Panc1 (cell line): ENCODE measurements at places on chromosomes 5 and 9.

DNA sequence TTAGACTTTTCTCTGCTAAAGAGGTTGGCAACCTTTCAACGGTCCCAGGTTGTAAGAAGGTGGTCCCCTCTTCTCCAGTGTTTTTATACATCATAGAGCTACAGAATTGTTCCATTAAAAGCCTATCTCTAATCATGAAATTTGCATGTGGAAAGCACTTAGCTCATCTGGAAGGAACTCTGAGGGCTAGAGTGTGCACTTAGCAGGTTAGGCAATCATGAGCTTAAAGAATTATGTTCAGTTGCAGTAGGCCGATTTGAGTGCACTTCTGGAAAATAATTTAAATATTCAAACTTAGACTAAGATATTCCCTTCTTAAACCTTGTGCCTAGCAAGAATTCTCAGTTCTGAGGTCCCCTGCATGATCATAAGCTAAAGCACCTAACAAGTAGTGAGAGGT is 468.7 kb downstream of the SPATA31D1 start:
- H3K27ac ChIP-seq: no peak overlapping the region
- no peaks in the 10 kb centered on the region for H3K27me3 ChIP-seq

DNA sequence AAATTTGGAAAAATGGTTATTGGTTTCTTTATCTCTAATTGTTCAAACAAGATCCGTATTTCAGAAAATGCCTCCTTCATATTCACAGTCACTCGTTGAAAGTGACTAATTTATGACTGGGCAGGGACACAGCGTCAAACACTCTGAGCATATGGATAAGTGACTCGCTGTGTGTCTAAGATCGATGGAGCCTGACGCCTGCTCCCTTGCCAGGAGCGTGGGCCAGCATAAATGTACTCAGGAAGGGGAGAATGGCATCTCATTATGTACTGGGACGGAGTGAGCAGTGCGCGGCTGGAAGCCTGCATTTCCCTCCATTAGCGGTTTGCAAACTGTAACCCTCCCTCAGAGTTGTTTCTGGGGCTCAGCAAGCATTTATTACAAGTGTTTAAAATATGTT is 79.8 kb upstream of the CAST start:
- no peak overlapping the region for H3K27ac ChIP-seq
- H3K4me3 ChIP-seq: no peak overlapping the region
- no peaks in the 10 kb centered on the region for H3K36me3 ChIP-seq
- no peaks in the 10 kb centered on the region for H3K4me1 ChIP-seq
- H3K27me3 ChIP-seq: peaks cover 9% of the 10 kb centered on the region

- no peak overlapping the region for H3K27ac ChIP-seq
- no peak for DNase-seq
- H3K27me3 ChIP-seq: peaks cover 7% of the 10 kb centered on the region; the same call in 1 of the 2 replicates
- H3K36me3 ChIP-seq: no peaks in the 10 kb centered on the region
- H3K4me3 ChIP-seq: no peak overlapping the region
Measured at GRCh38 chr5:171601266-171601881, 181.9 kb downstream of the FGF18 start.

- H3K27ac ChIP-seq: peak overlapping the region; percentile 25; the same call in 1 of the 2 replicates
- H3K4me3 ChIP-seq: no peak overlapping the region
- peak; percentile 63 for DNase-seq
- no peaks in the 10 kb centered on the region for H3K36me3 ChIP-seq
- no peaks in the 10 kb centered on the region for H3K27me3 ChIP-seq
Measured at GRCh38 chr5:107381189-107381856, 289.4 kb downstream of the EFNA5 start.

DNA sequence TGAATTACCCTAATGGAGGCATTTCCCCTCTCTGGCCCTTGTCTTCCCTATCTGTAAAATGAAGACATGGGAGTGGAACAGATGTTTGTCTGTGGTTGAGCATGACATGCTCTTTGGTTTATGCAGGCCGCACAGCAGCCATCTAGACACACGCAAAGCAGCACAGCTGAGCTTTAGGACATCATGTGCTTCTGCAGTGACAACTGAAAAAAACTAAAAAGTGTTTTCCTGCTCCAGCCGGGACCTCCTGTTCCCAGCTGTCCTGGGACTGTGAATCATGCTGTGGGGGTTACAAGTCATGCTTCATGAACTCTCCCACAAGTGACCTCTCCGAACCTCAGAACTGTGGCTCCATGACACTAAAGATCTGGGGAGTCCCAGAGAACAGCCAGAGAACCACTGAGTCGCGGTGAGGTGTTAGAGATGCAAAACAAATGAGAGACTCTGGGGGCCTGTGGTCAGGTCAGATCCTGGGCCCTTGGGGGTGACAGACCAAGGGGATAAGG is 1.7 kb downstream of the SMIM3 start:
- peak overlapping the region; percentile 88 for H3K4me3 ChIP-seq
- DNase-seq: no peak
- H3K36me3 ChIP-seq: peaks cover 2% of the 10 kb centered on the region; the same call in 1 of the 2 replicates
- H3K4me1 ChIP-seq: peaks cover 60% of the 10 kb centered on the region

DNA sequence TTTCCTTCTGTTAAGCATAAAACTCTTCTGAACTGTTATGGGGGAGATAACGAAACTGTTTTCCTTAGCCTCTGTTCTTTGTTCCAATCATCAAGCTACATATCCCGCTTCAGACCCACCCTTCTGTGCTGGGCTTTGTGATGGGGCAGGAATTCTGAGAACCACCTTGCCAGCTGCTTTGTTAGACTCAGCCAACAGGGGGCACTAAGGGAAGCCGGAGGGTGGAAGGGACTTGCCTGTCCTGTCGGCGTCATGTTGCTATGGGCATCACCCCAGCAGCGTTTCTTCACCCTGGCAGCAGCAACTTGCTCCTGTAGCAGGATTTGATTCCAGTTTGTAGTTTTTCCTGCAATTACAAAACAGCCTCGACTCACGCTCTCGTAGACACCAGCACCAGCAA is 169.1 kb downstream of the CAAP1 start:
- H3K27ac ChIP-seq: no peak overlapping the region
- H3K36me3 ChIP-seq: no peaks in the 10 kb centered on the region
- DNase-seq: no peak
- H3K4me3 ChIP-seq: no peak overlapping the region

GRCh38 chr9:113583511-113584427 is 120.2 kb downstream of the RGS3 start:
- H3K27me3 ChIP-seq: no peaks in the 10 kb centered on the region
- no peak overlapping the region for H3K4me3 ChIP-seq
- DNase-seq: no peak
- H3K27ac ChIP-seq: no peak overlapping the region
- H3K4me1 ChIP-seq: peaks cover 9% of the 10 kb centered on the region

- no peaks in the 10 kb centered on the region for H3K27me3 ChIP-seq
- H3K36me3 ChIP-seq: no peaks in the 10 kb centered on the region
- H3K4me1 ChIP-seq: no peaks in the 10 kb centered on the region
- H3K27ac ChIP-seq: no peak overlapping the region
- no peak overlapping the region for H3K4me3 ChIP-seq
- no peak for DNase-seq
Measured at GRCh38 chr9:114456929-114457328, 48.3 kb downstream of the WHRN start.

DNA sequence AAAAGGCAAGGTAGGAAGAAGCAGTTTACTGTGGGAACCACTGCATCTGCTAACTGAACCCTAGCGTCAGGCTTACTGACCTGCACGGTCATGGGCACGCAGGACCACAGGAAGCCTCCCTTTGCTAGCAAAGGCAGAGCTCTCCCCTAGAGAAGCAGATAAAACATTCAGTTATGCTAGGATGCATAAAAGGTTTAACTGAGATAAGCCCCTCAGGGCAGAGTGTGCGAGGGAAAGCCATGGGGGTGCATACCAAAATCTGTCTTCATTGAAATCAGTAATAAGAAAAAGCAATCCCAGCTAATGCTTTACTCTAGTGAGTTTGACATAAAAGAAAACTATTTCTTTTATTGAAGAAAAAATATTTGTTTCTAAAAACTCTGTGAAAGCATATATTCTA is 2403.7 kb upstream of the C9orf72 start:
- no peaks in the 10 kb centered on the region for H3K27me3 ChIP-seq
- DNase-seq: no peak
- no peaks in the 10 kb centered on the region for H3K4me1 ChIP-seq
- no peaks in the 10 kb centered on the region for H3K36me3 ChIP-seq
- H3K27ac ChIP-seq: no peak overlapping the region
- no peak overlapping the region for H3K4me3 ChIP-seq

- peak overlapping the region; percentile 51 for H3K27ac ChIP-seq
- peak; percentile 64 for DNase-seq
- H3K4me3 ChIP-seq: no peak overlapping the region
Measured at GRCh38 chr9:21813575-21814473, 11.4 kb downstream of the MTAP start.

DNA sequence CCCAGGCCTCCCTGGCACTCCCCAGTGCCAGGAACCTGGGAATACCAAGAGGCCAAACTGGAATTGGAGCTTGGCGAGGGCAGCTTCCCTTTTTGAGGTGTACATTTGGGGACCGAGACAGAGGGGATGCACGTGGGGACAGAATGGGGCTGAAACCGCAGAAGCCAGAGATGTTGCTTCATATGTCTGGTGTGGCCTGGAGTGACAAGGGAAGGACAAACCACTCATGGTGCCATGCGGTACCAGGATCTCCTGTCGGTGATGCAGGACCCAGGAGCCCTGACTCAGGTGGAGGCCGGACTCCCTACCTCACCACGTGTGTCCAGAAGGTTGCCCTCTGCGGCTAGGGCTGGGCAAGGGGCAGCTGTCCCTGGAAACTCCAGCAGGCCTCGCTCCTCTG is 4.0 kb upstream of the CSF2 start:
- H3K4me3 ChIP-seq: no peak overlapping the region
- no peak for DNase-seq
- no peaks in the 10 kb centered on the region for H3K27me3 ChIP-seq
- H3K27ac ChIP-seq: no peak overlapping the region

DNA sequence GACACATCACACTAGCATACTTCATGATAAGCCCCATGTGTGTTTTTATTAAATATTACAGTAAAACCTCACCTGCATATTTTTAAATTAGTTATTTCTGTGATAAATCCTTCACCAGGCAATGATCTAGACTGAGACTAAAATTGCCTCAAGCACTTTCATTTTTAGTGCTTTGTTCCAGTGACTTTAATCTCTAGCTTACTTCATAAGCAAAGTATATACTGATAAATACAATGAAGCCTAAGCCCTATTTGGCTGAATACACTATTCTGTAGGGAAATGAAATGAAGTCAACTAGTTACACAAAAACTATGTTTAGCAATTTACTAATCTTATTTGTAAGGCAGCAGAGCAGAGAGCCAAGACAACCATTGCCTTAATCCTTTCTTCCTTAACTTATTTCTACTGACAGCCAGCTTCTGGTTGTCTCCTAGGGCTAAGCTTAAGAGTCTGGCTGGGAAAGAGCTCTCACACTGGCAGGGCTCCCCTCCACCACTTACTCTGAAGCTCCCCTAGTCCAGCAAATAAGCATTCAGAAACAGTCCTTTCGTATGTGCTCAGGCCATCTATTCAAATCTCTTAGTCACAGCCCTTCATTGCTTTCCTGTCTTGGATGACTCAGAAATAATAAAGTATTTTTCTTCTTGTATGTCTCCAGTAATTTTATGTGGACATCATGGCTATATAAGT is 31.4 kb upstream of the MTAP start:
- no peaks in the 10 kb centered on the region for H3K36me3 ChIP-seq
- no peaks in the 10 kb centered on the region; the same call in 1 of the 2 replicates for H3K4me1 ChIP-seq
- no peak overlapping the region for H3K4me3 ChIP-seq
- no peaks in the 10 kb centered on the region for H3K27me3 ChIP-seq
- DNase-seq: no peak

DNA sequence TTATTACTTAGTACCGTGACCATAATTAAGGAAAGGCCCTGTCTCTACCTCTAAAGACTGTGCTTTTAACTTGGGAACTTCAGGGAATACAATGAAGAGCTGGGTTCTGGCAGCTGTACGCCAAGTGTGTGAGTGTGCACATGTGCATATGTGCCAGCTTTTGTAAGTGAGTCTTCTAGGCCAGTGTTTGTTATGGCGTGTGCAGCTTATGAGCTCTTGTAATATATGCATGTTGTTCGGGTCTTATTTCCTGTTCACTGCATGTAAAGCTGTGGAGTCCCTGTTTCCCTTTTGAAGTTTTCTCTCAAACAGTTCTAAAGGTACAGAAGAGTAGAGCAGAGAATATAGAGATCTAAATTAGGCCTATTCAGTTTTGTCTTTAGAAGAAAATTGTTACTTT is 30.5 kb downstream of the TGFBR1 start:
- no peaks in the 10 kb centered on the region for H3K4me1 ChIP-seq
- no peak overlapping the region for H3K27ac ChIP-seq
- H3K4me3 ChIP-seq: no peak overlapping the region
- no peaks in the 10 kb centered on the region for H3K27me3 ChIP-seq
- H3K36me3 ChIP-seq: no peaks in the 10 kb centered on the region

DNA sequence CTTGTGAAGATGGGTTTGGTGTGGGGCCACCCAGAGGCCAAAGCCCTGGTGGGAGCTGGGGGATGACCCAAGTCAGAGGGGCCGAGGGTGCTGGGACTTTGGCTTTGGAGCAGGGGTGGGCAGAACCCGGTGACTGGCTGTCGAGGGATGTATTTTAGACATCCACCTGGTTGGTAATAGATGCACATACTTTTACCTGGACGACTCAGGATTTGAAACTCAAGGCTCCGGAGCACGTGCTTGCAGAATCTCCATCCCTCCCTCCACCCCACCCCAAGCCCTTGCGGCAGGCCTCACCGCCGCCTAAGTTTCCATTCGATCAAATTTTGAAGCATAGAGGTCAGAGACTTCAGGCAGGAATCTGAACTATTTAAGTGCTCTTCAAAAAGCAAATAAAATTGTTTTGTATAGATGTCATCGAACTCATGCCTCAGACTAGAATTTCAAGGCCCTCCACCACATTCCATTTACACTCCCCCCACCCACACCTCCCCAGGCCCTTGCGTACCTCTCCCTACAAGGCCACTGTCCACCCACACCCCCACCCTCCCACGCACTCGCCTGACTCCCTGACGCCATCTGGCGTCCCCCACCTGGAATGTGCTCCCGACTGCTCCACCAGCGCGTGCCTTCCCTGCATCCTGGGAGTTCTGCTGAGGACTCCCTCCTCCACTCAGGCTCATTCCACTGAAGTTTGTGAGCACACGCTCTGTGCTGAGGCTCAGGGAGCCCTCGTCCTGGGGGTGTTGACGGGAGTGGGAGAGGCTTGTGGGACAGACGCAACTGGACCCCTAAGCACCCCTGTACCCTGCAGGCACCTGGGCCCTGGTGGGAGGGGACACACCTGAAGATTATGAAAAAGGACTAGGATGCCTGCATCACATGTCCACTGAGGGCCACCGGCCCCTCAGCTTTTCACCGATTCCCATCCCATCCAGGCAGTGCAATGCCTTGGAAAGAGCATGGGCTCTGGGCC is 56.4 kb upstream of the RPL26L1 start:
- no peaks in the 10 kb centered on the region; the same call in 1 of the 2 replicates for H3K36me3 ChIP-seq
- no peak for DNase-seq
- no peaks in the 10 kb centered on the region for H3K27me3 ChIP-seq
- H3K27ac ChIP-seq: peak overlapping the region; percentile 85
- no peak overlapping the region for H3K4me3 ChIP-seq

GRCh38 chr9:91428927-91429351 is 5.3 kb upstream of the NFIL3 start:
- DNase-seq: no peak
- H3K27me3 ChIP-seq: no peaks in the 10 kb centered on the region
- H3K27ac ChIP-seq: no peak overlapping the region
- H3K36me3 ChIP-seq: no peaks in the 10 kb centered on the region; the same call in 1 of the 2 replicates
- H3K4me1 ChIP-seq: no peaks in the 10 kb centered on the region; the same call in 1 of the 2 replicates
